ENCODE measurements at places on chromosomes 11 and 22. TPM values are rescaled to one million over a fixed set of nuclear protein-coding genes. Genes with fewer than 3 reads are reported as not detected.

DNA sequence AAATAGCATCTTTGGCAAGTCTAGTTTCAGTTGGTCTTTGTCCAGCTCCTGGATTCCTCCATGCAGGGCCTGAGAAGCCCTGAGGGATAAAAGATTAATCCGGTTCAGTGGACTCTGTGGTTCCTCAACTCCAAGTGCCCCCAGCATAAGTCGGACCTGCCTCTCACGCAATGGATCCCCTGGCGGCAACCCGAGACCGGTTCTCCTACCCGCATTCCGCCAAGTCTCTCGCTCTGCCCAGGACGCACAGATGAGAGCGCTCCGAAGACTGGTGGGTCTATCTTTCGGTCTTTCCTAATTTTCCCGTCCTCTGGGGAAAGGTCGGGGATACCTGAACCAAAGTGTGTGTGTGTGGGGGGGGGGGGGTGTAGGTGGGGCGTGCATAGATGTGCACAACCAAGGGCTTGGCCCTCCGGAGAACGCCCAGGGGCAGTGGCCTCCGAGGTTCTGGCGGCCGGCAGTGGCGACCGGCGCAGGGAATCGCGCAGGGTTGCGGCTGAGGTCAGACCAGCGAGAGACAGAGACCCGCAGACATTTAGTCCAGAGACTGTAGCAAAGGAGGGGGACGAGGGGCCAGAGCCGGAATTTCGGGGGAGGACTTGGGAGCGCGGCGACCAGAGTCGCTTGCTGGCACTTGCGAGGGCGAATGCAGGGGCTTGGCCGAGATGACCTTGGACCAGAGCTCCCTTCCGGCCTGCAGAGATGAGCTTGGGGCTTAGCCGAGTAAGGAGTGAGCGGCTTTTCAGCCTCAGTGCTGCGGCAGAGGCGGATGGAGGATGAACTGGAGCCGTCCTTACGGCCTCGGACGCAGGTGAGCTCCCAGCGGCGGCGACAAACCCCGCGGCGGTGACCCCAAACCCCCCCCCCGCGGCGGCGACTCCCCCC, 712 bp upstream of the SLC2A11 start:
- DNase-seq = peak; percentile 28
- no peaks in the 10 kb centered on the region for H3K36me3 ChIP-seq
- H3K4me1 ChIP-seq = peaks cover 12% of the 10 kb centered on the region
- peak overlapping the region; percentile 77 for H3K27ac ChIP-seq

GRCh38 chr11:18731949-18732821, 6.2 kb upstream of the IGSF22 start:
- H3K4me3 ChIP-seq = no peak overlapping the region
- H3K4me1 ChIP-seq = peaks cover 8% of the 10 kb centered on the region

The MS4A4A gene
- total RNA-seq = not detected

- no peaks in the 10 kb centered on the region for H3K27me3 ChIP-seq
- DNase-seq = no peak
- H3K4me1 ChIP-seq = peaks cover 10% of the 10 kb centered on the region
- H3K36me3 ChIP-seq = no peaks in the 10 kb centered on the region
Observed at GRCh38 chr22:17235861-17236260, 16.6 kb upstream of the ADA2 start.

The SYCE3 gene
- total RNA-seq = 1.9 TPM

DNA sequence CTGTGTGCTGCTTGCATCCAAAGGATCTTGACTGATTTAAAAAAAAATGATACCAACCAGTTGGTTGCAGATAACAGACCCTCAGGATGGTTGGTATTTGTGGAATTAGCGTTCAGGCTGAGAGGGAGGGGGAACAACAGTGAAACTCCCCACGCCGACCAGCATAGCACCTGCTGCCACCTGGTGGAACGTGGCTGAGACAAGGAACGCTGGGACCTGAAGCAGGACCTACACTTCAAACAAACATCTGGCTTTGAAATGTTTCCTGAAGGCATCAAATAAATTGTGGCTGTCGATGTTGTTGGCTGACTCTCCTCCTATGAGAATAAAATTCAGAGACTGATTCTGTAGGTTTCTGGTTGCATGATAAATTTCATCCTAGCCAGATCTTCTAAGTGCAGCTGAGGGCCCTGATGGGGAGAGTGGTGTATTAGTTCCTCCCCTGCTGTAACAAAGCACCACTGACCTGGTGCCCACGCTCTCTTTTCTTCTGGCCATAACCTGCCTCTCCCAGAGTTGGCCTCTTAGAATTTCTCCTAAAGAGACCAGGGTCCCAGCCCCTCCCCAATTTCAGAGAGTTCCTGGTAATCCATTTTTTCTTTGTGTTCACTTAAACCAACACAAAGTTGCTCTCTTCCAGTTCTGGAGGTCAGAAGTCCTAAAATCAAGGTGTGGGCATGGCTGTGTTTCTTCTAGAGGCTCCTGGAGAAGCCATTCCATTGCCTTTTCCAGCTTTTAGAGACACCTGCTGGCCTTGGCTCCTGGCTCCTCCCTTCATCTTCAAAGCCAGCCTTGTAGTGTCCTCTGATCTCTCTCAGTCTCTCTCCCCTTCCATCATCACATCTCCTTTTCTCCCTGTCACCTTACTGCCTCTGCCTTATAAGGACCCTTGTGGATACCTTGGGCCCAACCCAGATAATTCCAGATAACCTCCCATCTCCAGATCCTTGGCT, 17.3 kb downstream of the APOL2 start:
- H3K27ac ChIP-seq = no peak overlapping the region
- H3K36me3 ChIP-seq = peaks cover 8% of the 10 kb centered on the region
- peak; percentile 35 for DNase-seq
- no peak overlapping the region for H3K4me3 ChIP-seq
- H3K4me1 ChIP-seq = peaks cover 7% of the 10 kb centered on the region

The MRGPRX4 gene
- total RNA-seq = not detected

The NLRP10 gene
- total RNA-seq = not detected

Measured in activated naive CD8-positive, alpha-beta T cell treated with anti-CD3 and anti-CD28 coated beads for 36 hours (primary cell).